CD4-positive, alpha-beta T cell (primary cell): ENCODE measurements at places on chromosomes 7 and 10. TPM values are rescaled to one million over a fixed set of nuclear protein-coding genes. Genes with fewer than 3 reads are reported as not detected.

GRCh38 chr7:129421717-129422250 is 12.4 kb upstream of the STRIP2 start:
- DNase-seq, result no peak

The PTPN12 gene
- total RNA-seq, result 11.7 TPM

DNA sequence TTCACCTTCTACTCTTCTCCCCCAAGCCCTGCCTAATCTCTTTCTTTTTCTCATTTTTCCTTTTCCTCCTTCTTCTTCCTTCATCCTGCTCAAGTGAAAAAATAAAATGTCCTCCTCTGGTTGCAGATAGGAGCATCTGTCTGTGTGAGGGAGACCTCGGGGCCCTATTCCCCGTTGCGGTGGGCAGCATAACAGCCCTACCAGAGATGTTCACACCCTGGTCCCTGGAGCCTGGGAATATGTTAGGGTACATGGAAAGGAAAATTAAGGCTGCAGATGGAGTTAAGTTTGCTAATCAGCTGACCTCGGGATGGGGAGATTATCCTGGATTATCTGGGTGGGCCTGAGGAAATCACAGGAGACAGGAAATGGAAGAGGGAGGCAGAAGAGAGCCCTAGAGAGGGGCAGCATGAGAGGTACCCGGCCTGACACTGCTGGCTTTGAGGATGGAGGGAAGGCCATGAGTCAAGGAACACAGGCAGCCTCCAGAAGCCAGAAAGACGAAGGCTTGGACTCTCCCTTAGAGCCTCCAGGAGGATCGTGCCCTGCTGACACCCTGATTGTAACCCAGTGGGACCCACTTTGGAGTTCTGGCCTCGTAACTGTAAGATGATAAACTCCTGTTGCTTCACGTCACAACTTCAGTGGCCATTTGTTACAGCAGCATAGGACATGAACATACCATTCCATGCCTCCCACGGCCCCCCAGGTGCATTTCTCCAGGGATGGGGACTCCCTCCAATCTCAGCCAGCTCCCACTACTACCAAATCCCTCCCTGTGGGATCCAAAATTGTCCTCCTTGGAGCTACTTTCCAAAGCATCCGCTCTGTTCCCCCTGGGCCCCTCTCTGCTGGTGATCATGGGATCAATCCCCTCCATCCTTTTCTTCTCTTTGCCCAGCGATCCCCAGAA is 39.0 kb upstream of the ZMIZ1 start:
- peak; percentile 16 for DNase-seq

The SUN3 gene
- total RNA-seq, result not detected

The AOAH gene
- total RNA-seq, result 30.3 TPM

DNA sequence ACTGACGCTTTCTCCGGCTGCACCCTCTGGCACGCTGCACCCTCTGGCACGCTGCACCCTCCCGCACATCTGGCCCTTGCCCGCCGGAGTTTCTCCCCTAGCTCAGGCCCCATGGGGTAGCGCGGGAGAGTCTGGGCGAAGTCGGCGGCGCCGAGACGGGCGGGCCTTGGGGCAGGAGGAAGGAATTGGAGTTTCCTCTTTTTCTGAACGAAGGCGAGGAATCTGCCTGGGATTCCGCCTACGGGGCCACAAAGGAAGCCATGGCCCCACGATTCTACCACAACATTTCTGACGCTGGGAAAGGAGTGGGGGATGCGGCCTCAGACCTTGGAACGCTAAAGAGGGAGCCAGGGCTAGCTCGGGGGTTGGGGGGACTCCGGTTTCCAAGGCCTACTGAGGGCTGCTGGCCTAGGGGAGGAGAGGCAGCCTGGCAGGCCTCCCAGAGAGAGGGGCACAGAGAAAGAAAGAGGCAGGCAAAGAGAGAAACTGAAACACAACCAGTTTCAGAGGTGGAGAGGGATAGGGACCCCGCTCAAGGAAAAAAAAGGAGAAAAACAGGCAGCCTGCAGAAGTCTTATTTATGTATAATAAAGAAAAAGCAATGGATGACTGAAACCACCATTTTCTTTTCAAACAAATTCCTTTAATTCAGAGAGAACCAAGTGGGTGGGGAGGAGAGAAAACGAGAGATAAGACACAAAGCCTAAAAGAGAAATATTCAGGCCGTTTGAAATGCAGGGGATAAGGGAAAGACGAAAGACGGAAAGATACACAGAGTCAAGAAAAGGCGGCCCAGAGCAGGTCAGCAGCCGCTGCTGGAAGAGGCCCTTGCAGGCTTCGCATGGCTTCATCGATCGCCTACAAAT is 4.3 kb downstream of the TLX1 start:
- DNase-seq, result peak; percentile 16

DNA sequence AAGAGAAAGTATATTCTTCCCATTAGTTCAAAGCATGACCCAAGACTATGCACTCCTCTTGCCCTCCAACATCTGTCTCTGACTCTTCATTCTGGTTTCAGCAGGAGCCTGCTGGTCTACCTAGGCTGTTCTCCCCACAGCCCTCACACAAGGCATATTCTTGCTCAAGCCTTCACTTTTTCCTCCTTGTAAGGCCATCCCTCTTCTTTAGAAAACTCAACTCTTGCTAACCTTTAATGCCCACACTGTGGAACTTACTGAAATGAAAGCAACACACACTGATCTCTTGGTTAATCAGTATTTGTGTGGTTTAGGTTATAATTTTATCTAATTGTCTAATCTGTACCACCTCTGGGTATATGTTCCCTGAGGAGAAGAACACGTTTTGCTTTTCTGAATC is 75.8 kb downstream of the PRKCQ start:
- DNase-seq, result no peak
